ENCODE measurements at places on chromosomes 2 and 18.

GRCh38 chr2:5969303-5969702 is 277.1 kb downstream of the SOX11 start:
- H3K36me3 ChIP-seq: no peaks in the 10 kb centered on the region
- H3K4me1 ChIP-seq: no peaks in the 10 kb centered on the region
- DNase-seq: no peak
- H3K27ac ChIP-seq: no peak overlapping the region

DNA sequence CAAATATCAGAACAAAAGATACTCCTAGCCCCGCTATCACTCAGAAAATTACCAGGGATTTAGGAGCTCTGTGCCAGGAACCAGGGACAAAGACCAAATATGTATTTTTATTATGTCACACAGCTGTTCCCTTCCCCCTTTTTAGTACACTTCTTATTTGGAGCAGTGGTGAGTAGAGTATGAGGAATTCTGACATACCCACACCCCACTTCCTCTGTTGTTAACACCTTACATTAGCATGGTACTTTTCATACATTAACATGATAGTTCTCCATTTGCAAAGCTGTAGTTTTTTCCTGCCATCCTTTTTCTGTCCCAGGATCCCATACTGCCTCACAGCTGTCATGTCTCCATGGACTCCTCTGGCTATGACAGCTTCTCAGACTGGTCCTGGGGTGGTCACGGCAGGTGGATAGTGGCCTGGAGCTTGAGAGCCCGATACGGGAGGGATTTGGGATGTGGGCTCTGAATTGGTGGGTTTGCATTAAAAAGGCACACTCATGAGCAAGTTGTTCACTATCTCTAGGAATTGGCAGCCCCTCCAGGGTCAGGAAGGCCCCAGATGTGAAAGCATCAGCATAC is 100.2 kb downstream of the SH3RF3 start:
- no peaks in the 10 kb centered on the region for H3K36me3 ChIP-seq
- no peak overlapping the region for H3K27ac ChIP-seq
- H3K27me3 ChIP-seq: peaks cover 63% of the 10 kb centered on the region
- H3K4me3 ChIP-seq: no peak overlapping the region
- H3K4me1 ChIP-seq: no peaks in the 10 kb centered on the region
- DNase-seq: no peak

- no peak for DNase-seq
- H3K36me3 ChIP-seq: no peaks in the 10 kb centered on the region
- no peaks in the 10 kb centered on the region for H3K4me1 ChIP-seq
- no peaks in the 10 kb centered on the region for H3K27me3 ChIP-seq
- H3K27ac ChIP-seq: no peak overlapping the region
These were observed 242.6 kb downstream of the THSD7B start for GRCh38 chr2:137007938-137008337.

DNA sequence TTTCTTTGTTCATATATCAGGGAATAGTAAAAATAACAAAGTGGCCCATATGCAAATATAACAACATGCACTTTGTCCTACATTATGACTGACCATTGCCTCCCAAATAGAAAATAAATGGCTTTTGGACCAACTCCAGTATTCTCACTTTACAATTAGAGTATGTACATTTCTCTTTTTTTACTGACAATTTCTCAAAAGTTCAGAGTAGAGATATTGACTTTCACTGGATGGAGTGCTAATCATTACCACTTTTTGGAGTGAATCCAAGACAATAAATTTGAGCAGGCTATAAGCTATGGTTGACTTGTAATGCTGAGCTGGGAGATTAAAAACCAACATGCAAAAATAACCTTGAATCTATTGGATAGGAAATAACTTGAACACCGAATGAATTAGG is 987.4 kb downstream of the SUCLG1 start:
- H3K36me3 ChIP-seq: no peaks in the 10 kb centered on the region
- no peak for DNase-seq
- no peak overlapping the region for H3K27ac ChIP-seq
- H3K4me1 ChIP-seq: no peaks in the 10 kb centered on the region

GRCh38 chr18:55927831-55928230 is 339.8 kb upstream of the TCF4 start:
- H3K36me3 ChIP-seq: no peaks in the 10 kb centered on the region
- H3K27me3 ChIP-seq: no peaks in the 10 kb centered on the region
- H3K4me3 ChIP-seq: no peak overlapping the region
- H3K4me1 ChIP-seq: no peaks in the 10 kb centered on the region
- DNase-seq: no peak

DNA sequence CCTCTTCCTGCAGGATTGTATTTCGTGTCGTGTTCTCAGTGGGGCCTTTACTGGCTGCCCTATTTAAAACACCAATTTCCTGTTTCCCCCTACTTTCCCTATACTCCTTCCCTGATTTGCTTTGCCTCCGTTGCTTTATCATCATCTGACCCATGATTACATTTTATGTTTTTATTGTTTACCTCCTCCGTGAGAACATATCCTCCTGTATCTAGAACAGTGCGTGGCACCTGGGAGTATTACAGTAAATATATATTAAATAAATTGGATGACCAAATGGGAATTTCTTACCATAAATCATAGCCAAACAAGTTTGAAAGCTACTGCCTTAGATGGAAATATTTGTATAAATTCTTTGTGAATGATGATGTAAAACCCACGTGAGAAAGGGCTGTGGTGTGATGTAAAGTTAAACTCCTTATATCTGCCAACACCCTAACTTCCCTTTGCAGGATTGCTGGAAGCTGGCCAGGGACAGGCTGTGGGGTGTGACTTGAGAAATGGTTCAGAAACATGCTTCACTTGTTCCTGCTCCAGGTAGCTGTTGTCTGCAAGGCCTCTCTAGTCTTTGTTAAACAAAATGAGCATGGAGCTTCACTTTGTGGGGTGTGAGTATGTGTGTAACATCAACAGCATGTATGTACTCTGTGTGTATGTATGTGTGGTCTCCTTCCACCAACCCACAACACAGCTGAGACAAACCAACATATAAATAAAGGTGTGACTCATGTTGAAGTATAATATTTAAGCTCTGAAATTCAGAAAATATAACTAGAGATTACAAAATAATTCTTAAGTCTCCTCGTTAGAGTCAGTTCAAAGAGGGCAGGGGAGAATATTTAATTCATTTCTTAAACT is 40.3 kb downstream of the LHCGR start:
- H3K36me3 ChIP-seq: no peaks in the 10 kb centered on the region
- DNase-seq: no peak
- peaks cover 6% of the 10 kb centered on the region for H3K27me3 ChIP-seq
- H3K4me1 ChIP-seq: no peaks in the 10 kb centered on the region

DNA sequence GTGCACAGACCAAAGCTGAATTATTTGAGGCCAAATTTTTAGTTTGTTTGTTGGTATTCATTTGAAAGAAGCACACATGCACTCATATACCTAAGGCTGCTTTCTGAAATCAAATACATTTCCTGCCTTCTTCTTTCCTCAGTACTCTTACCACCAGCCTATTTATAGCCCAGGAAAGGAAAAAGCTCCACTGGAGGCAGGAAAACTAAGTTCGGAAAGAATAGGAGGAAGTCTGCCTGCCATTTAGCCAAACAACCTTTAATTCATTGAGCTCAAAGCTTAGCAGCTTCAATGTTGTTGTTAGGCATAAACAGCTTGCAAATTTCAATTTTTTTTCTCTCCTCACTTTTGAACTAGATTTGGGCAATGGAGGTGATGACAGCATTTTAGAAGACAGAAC is 40.4 kb upstream of the RASGRP3 start:
- no peak for DNase-seq
- H3K27ac ChIP-seq: no peak overlapping the region
- no peaks in the 10 kb centered on the region for H3K4me1 ChIP-seq
- H3K36me3 ChIP-seq: no peaks in the 10 kb centered on the region
- no peak overlapping the region for H3K4me3 ChIP-seq

GRCh38 chr2:187644981-187645380 is 90.7 kb upstream of the TFPI start:
- no peaks in the 10 kb centered on the region for H3K36me3 ChIP-seq
- H3K4me3 ChIP-seq: no peak overlapping the region
- no peak overlapping the region for H3K27ac ChIP-seq

DNA sequence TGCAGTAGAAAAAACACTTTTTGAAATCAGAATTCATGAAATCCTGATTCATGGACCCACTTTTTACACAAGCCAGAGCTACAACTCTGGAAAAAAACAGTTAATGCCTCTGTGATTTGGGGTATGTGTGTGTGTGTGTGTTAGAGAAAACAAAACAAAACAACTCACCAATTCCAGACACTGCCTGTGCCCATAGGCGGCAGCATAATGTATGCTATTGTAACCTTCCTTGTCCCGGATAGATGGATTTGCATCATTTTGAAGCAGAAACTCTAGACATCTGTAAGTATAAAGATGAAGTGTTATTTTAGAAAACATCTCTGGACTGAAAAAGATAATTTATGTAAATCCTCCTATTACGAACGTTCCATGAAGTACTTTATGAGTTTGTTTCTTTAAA is 152.0 kb upstream of the PGAP1 start:
- no peaks in the 10 kb centered on the region for H3K27me3 ChIP-seq
- H3K4me3 ChIP-seq: no peak overlapping the region

- H3K27me3 ChIP-seq: no peaks in the 10 kb centered on the region
- no peak for DNase-seq
- H3K36me3 ChIP-seq: peaks cover 72% of the 10 kb centered on the region
- H3K27ac ChIP-seq: no peak overlapping the region
- H3K4me3 ChIP-seq: no peak overlapping the region
- no peaks in the 10 kb centered on the region for H3K4me1 ChIP-seq
These were observed 43.5 kb upstream of the ELAC1 start for GRCh38 chr18:50924372-50924771.

GRCh38 chr2:57877811-57878170 is 168.8 kb upstream of the VRK2 start:
- no peaks in the 10 kb centered on the region for H3K4me1 ChIP-seq
- H3K36me3 ChIP-seq: no peaks in the 10 kb centered on the region
- no peak overlapping the region for H3K27ac ChIP-seq
- H3K27me3 ChIP-seq: no peaks in the 10 kb centered on the region
- no peak overlapping the region for H3K4me3 ChIP-seq

DNA sequence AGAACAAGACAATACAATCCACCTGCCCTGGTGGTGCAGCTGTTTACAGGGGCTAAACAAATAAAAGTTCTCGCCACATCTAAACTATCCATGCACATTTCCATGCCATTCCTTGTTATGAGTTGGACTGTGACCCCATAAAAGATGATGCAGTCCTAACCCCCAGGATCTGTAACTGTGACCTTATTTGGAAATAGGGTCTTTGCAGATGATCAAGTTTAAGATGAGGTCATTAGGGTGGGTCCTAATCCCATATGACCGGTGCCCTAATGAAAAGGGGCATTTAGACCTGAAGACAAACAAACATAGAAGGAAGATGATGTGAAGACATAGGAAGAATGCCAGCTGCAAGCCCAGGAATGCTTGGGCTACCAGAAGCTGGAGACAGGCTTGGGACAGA is 28.2 kb downstream of the THNSL2 start:
- no peak overlapping the region for H3K4me3 ChIP-seq
- H3K4me1 ChIP-seq: peaks cover 12% of the 10 kb centered on the region
- H3K36me3 ChIP-seq: peaks cover 10% of the 10 kb centered on the region
- H3K27ac ChIP-seq: no peak overlapping the region
- H3K27me3 ChIP-seq: peaks cover 45% of the 10 kb centered on the region

- no peak overlapping the region for H3K4me3 ChIP-seq
- H3K36me3 ChIP-seq: no peaks in the 10 kb centered on the region
- H3K27ac ChIP-seq: no peak overlapping the region
- H3K27me3 ChIP-seq: no peaks in the 10 kb centered on the region
- no peaks in the 10 kb centered on the region for H3K4me1 ChIP-seq
- no peak for DNase-seq
These were observed 59.8 kb downstream of the SPRED2 start for GRCh38 chr2:65372619-65373018.

DNA sequence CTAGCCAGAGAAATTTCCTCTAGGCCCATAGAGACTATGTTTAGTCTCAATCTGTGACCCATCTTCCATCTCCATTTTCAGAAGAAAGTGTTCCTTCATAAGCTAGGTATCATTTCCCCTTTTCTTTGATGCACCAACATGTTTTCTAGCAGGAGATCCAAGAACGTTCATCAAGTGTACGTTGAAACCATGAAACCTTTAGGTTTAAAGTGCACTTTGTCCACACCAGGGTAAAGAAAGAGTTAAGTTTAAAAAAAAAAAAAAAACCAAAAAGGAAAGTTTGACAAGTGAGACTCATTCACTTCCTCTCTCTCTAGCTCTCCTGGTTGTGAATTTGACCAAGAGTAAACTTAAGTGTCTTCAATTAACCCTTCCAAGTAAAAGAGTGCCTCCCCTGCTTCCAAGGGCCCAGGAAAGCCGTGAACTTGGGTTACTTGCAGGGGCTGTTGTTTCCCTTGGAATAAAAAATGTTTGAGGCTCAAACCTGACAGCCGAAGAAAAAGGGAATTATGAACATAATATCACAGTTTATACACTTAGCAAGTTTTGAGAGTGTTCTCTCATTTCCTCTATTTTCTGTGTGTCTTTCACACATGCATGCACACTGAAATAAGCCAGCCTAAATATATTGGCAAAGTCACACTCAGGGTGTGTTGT is 56.7 kb downstream of the LBH start:
- DNase-seq: no peak
- peaks cover 12% of the 10 kb centered on the region for H3K4me1 ChIP-seq
- H3K27me3 ChIP-seq: peaks cover 6% of the 10 kb centered on the region
- peak overlapping the region; percentile 35 for H3K4me3 ChIP-seq
- H3K27ac ChIP-seq: no peak overlapping the region

DNA sequence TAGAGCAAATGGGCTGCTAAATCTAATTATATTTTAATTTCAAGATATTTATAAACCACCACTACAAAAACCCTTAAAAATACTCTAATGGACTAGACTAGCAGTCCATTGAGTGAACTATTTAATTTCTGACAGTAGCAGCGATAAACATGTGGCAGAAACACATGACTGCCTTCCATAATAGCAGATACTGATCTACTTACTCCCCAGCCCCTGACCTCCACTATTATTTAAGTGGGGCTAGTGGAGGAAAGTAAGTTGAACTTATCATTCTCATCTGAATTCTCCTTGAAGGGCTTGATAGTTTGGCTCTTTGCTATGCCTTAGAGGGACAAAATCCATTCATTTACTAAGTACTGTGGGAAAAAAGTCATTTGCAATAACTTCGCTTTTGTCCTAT is 90.8 kb downstream of the TTN start:
- no peaks in the 10 kb centered on the region for H3K27me3 ChIP-seq
- H3K27ac ChIP-seq: no peak overlapping the region
- DNase-seq: no peak
- no peaks in the 10 kb centered on the region for H3K4me1 ChIP-seq

DNA sequence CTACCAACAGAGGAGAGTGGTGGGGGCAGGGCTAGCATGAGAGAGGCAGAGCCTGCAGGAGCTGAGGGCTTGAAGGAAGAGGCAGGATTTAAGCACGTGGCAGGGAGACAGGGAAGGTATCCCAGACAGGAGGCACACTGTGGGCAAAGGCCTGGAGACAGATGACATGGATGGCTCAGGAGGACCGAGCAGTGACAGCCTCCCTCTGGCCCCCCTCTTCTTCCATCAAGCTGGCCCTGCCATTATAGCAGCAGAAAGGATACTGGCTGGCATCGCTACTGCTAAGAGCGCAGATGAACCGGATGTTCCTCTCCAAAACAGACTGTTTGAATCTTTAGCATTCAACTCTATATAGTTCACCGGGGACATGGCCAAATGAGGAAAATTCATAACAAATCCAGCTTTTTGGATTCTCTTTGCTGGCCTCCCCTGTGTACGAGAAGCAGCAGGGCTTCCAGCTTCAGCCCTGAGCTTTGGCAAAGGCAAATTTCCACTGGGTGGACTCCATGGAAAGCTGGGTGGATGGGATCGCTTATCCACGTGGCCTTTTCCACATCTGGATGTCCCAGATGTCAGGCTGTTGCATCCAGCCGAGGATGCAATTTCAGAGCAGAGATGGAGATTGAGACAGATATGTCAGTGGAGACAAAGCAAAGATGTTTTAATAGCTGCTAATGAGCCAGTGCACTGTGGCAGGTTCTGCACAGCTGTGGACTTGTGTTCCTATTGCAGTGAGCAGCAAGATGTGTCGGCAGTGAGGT is 36.2 kb downstream of the CAPN13 start:
- DNase-seq: no peak
- no peak overlapping the region for H3K4me3 ChIP-seq
- H3K4me1 ChIP-seq: no peaks in the 10 kb centered on the region
- no peak overlapping the region for H3K27ac ChIP-seq

All from effector memory CD8-positive, alpha-beta T cell (primary cell).